ENCODE measurements at places on chromosomes 7 and 10. TPM values are rescaled to one million over a fixed set of nuclear protein-coding genes. Genes with fewer than 3 reads are reported as not detected.

Gene CLDN4
- total RNA-seq: 126 TPM

Gene MSMB
- 16.4 TPM for total RNA-seq

Gene ADCYAP1R1
- not detected for total RNA-seq

Gene CFAP43
- 0.26 TPM for total RNA-seq

Gene CYP26C1
- total RNA-seq: under 0.01 TPM

Gene ABCC2
- total RNA-seq: 0.53 TPM

Gene HMX2
- total RNA-seq: not detected

Gene NUTM2B
- total RNA-seq: 0.26 TPM

Gene NFE2L3
- total RNA-seq: 5.8 TPM

Gene SLC29A3
- 0.53 TPM for total RNA-seq

Gene GJD4
- total RNA-seq: not detected

Gene HK1
- 170 TPM for total RNA-seq

Gene HOGA1
- 0.13 TPM for total RNA-seq

Gene MGAM2
- under 0.01 TPM for total RNA-seq

Gene HELLS
- total RNA-seq: 2.8 TPM

Gene VIPR2
- not detected for total RNA-seq

Gene GAD2
- not detected for total RNA-seq

Gene IFIT2
- 0.26 TPM for total RNA-seq

Gene TEX47
- total RNA-seq: not detected

Gene LAMB1
- total RNA-seq: 75.8 TPM

Gene CTAGE15
- 1.4 TPM for total RNA-seq

Gene PRXL2A
- 24.5 TPM for total RNA-seq

Gene ZNF804B
- not detected for total RNA-seq

Gene SMO
- 5.0 TPM for total RNA-seq

Gene UMAD1
- total RNA-seq: 10.1 TPM

Gene SLC26A3
- not detected for total RNA-seq

Gene CTTNBP2
- 0.26 TPM for total RNA-seq

Gene EBLN1
- not detected for total RNA-seq

Gene ZNF488
- 0.13 TPM for total RNA-seq

Gene NCAPG2
- total RNA-seq: 3.5 TPM

Gene FEZF1
- total RNA-seq: not detected

Gene VWDE
- total RNA-seq: 3.6 TPM

Gene HTR5A
- total RNA-seq: not detected

Gene CYP3A4
- total RNA-seq: not detected

Gene FZD8
- total RNA-seq: 5.2 TPM

Gene SEMA3D
- total RNA-seq: 0.79 TPM

Gene HTR7
- total RNA-seq: 16.3 TPM

Gene NKX6-2
- not detected for total RNA-seq

Gene PBLD
- 0.53 TPM for total RNA-seq

Gene CDK1
- 0.64 TPM for total RNA-seq

Gene ACSM6
- total RNA-seq: not detected

Gene PRLHR
- not detected for total RNA-seq
